ENCODE measurements at places on chromosomes 6 and 20.

DNA sequence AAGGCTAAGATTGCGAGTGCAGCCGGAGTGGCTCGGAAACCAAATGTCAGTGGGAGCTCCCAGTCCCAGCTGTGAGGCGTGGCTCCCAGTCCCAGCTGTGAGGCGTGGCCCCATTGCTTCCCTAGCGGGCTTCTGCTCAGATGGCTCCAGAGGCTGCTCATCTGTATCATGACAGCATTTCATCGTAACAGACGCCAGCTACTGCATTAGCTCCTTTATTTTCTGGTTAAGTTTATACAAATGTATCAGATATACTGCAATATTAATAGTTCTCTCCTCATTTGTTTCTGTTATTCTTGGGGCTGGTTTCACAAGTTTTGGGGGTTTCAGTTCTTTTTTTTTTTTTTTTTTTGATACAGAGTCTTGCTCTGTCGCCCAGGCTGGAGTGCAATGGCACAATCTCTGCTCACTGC is 34.7 kb upstream of the TBXT start:
- DNase-seq: no peak

DNA sequence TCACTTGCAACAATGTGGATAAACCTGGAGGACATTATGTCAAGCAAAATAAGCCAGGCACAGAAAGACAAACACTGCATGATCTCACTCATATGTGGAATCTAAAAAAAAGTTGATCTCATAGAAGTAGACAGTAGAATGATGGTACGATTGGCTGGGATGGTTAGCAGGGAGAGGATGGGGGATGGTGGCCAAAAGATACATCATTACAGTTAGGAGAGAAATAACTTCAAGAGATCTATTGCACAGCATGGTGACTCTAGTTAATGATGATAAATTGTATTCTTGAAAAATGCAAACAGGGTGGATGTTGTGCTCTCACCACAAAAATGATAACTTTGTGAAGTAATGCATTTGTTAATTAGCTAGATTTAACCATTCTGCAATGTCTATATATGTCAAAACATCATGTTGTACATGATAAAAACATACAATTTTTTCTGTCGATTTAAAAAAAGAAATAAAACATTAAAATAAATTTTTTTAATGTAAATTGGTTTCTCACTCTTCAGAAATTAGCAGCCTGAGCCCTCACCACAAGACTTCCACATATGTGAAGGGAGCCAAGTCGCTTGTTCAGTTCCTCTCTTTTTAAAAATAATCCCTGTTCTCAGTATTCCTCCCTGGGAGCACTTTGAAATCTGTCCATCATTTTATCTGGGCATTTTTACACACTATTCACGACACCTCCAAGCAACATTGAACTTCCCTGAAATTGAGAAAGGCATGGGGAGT is 34.2 kb downstream of the PTPRT start:
- no peak for DNase-seq

DNA sequence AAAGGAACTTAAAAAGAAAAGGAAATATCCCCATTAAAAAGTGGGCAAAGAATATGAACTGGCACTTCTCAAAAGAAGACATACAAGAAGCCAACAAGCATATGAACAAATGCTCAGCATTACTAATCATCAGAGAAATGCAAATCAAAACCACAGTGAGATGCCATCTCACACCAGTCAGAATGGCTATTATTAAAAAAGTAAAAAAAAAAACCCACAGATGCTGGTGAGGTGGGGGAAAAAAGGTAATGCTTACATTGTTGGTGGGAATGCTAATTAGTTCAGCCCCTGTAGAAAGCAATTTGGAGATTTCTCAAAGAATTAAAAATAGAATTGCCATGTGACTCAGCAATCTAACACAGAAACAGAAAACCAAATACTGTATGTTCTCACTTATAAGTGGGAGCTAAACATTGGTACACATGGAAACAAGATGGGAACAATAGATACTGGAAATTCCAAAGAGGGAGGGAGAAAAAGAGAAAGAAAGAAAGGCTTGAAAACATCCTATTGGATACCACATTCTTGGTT is 437.1 kb downstream of the GRIK2 start:
- DNase-seq: peak; percentile 12

DNA sequence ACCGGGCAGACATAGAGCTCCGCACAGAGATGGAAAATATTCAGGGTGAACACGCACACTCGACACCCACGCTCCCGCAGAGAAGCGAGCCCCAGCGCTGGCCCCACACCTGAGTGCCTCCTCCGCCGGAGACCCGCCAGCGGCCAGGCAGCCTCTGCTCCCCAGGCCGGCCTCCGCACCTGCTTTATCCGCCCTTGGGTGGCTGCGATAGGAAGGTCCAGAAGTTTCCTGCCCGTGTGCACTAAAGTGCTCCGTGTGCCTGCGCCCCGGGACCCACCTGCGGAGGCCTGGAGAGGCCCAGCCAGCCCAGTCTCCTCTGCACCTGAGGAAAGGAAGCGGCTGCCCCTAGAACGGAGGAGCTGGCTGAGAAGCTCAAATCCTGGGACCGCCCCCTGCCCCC is 10.8 kb upstream of the FOXC1 start:
- no peak for DNase-seq

DNA sequence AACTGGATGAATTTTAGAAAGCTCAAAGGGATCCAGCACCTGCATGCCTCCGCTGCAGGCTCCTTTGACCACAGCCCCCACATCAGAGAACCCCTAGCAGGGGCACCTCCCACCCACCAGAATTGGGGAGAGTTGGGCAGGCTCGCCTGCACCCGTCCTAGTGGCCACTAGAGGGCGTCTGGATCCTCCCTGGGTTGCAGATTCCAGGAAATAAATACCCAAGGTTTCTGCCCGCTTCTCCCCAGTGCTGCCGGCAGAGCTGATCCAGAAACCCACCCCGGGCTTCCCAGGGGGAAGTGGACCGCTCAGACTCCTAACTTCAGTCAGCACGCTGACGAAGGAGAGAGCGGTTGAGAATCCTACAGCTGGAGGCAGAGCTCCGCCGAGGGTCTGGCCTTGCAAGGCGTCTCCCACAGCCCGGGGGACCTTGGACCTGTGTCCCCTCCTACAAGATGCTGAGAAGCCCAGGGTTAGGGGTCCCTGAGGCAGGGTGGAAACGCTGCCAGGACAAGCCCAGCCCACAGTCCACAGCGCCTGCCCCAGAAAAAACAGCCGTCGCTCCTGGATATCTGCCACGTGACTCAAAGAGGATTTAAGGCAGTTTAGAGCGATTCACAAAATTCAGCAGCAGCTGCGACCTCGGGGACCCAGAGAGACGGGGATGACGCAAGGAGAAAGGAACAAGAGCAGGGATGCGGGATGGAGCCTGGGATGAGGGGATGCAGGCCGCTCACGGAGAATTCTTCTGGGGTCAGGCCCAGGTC is 32.6 kb upstream of the PHACTR3 start:
- peak; percentile 93 for DNase-seq

DNA sequence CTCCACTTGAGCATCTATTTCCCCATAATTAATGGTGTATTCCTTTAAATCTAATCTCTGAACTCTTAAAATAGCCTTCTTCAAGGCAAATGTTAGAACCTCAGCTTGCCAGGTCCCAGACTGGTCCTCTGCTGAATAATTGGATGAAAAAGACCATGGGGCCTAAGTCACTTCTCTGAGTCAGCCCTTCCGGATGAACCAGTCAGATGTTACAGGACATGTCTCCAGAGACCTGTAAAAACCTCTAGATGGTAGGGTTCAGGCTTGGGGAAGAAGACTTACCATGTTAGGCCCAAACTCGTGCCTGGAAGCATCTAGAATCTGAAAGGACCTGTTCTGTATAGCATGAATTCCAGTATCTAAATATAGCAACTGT is 97.3 kb downstream of the CDKAL1 start:
- no peak for DNase-seq
